PC-9 (cell line): ENCODE measurements at places on chromosomes 6 and 20.

DNA sequence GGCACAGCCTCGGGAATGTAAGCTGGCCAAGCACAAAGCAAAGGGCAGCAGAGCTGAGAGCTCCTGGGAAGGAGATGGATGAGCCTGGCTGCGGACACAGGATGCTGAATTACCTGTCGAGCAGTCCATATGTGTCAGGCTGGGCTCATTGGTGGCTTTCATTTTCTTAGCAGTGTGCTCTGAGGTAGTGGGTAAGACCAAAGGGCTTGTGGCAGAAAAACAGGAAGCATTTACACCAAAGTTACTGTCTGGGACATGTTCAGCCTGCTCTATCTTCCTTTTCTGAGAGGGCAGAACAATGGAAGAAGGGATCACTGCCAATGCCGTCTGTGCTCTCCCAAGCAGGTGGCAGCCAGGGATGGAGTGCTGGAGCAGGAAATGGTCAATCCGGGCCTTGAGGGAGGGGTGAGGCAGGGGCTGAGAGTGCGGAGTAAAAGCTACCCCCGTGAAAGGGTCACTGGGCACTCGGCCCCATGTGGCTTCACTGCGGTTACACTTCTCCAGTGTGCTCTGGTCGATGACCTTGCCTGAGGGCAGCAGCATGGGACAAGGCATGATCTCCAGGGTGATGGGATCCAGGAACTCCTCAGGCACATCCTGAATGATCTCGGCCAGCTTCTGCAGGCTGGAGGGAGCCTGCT lies 36.9 kb upstream of the AVP start:
- 0 out of 2 replicates have a peak, but pooled peaks cover 7% of the 10 kb centered on the region for H3K4me1 ChIP-seq
- no peak overlapping the region for H3K27ac ChIP-seq
- no peaks in the 10 kb centered on the region for H3K36me3 ChIP-seq
- H3K4me3 ChIP-seq, result no peak overlapping the region
- H3K27me3 ChIP-seq, result no peaks in the 10 kb centered on the region

DNA sequence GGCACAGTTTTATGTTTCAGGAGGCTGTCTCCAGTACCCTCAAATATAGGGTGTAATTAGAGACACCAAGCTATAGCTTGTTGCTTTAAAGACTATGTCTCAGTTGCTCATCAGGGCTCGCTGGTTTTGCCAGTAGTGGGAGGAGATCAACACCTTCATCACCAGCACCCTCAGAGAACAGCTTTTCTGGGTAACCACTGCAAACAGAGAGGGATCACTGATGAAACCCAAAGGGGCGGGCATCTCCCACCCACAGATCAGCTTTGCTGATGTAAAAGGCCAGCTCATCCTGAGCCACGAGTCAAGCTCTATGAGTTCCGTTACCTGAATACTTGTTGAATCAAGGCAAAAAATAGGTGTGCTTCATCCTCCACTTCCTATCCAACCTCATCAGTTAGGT lies 187.7 kb downstream of the AIG1 start:
- no peak for DNase-seq

GRCh38 chr6:36755435-36756348 lies 58.1 kb downstream of the RAB44 start:
- H3K4me3 ChIP-seq, result no peak overlapping the region
- DNase-seq, result peak; percentile 77
- H3K4me1 ChIP-seq, result peaks cover 57% of the 10 kb centered on the region
- H3K27me3 ChIP-seq, result no peaks in the 10 kb centered on the region
- no peak overlapping the region for H3K27ac ChIP-seq

- DNase-seq, result no peak
- H3K36me3 ChIP-seq, result no peaks in the 10 kb centered on the region
- H3K4me1 ChIP-seq, result no peaks in the 10 kb centered on the region
- H3K27ac ChIP-seq, result no peak overlapping the region
- no peak overlapping the region for H3K4me3 ChIP-seq
Observed at GRCh38 chr20:30506100-30506499, 751.4 kb upstream of the DEFB115 start.

GRCh38 chr6:83354747-83355146 lies 76.1 kb downstream of the ME1 start:
- no peak overlapping the region for H3K4me3 ChIP-seq
- H3K27me3 ChIP-seq, result no peaks in the 10 kb centered on the region
- DNase-seq, result no peak
- no peaks in the 10 kb centered on the region for H3K4me1 ChIP-seq
- no peaks in the 10 kb centered on the region for H3K36me3 ChIP-seq

DNA sequence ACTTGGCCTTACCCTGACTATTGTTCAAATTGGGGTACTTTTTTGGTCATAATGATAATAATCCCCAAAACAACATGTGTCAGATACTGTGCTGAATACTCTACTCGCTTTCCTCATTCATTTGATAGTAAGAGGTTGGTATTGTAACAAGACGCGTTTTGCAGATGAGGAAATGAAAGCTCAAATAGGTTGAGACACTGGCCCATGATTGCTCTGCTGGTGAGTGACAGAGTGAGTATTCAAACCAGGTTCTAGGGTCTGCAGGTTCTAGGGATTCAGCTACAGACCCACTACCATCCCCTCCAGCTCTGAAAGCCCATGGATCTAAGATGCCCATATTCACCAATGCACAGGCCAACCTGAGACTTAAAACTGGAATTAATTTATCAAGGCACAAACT lies 1.3 kb upstream of the ENPP4 start:
- H3K27me3 ChIP-seq, result no peaks in the 10 kb centered on the region
- H3K27ac ChIP-seq, result no peak overlapping the region
- peak overlapping the region; percentile 61 for H3K4me3 ChIP-seq
- no peaks in the 10 kb centered on the region for H3K36me3 ChIP-seq

GRCh38 chr6:36649701-36650484 lies 28.6 kb upstream of the CDKN1A start:
- H3K27ac ChIP-seq, result no peak overlapping the region
- peaks cover 12% of the 10 kb centered on the region for H3K4me1 ChIP-seq
- H3K27me3 ChIP-seq, result no peaks in the 10 kb centered on the region
- H3K36me3 ChIP-seq, result no peaks in the 10 kb centered on the region

GRCh38 chr6:160775792-160776580 lies 73.9 kb downstream of the PLG start:
- no peak overlapping the region for H3K4me3 ChIP-seq
- no peaks in the 10 kb centered on the region for H3K36me3 ChIP-seq
- 0 out of 2 replicates have a peak, but pooled peaks cover 4% of the 10 kb centered on the region for H3K27me3 ChIP-seq
- no peak overlapping the region for H3K27ac ChIP-seq

GRCh38 chr20:10216146-10216791 lies 2.4 kb upstream of the SNAP25 start:
- DNase-seq, result no peak
- peaks cover 8% of the 10 kb centered on the region for H3K27me3 ChIP-seq
- no peaks in the 10 kb centered on the region for H3K36me3 ChIP-seq
- no peaks in the 10 kb centered on the region for H3K4me1 ChIP-seq
- no peak overlapping the region for H3K4me3 ChIP-seq
- no peak overlapping the region for H3K27ac ChIP-seq
